Activated T-cell treated with anti-CD3 and anti-CD28 coated beads, Interleukin-2, amount 50 U/mL, for 4 hours (primary cell): ENCODE measurements at places on chromosomes 2 and 18.

DNA sequence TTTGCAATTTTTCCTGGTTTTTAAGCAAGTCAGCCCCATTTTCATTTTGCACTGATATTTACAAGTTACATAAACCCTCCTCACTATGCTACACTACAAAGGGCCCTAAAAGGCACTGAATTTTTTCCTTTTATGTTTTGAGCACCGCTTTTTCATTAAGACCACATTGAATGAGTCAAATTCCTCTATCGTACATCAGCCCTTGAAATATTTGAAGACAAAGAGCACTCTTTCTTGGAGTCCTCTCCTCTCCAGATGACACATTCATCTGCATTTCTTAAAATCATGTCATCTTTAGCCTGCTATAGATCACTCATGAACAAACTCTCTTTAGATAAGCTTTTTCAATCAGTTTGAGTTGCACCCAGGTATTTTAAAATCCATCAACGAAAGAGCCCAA lies 306.6 kb upstream of the SOX11 start:
- DNase-seq = no peak

- no peak for DNase-seq
Observed at GRCh38 chr2:97924194-97924593, 71.6 kb downstream of the TMEM131 start.

- no peak for DNase-seq
Observed at GRCh38 chr18:75041586-75041985, 167.4 kb downstream of the PTGR3 start.

DNA sequence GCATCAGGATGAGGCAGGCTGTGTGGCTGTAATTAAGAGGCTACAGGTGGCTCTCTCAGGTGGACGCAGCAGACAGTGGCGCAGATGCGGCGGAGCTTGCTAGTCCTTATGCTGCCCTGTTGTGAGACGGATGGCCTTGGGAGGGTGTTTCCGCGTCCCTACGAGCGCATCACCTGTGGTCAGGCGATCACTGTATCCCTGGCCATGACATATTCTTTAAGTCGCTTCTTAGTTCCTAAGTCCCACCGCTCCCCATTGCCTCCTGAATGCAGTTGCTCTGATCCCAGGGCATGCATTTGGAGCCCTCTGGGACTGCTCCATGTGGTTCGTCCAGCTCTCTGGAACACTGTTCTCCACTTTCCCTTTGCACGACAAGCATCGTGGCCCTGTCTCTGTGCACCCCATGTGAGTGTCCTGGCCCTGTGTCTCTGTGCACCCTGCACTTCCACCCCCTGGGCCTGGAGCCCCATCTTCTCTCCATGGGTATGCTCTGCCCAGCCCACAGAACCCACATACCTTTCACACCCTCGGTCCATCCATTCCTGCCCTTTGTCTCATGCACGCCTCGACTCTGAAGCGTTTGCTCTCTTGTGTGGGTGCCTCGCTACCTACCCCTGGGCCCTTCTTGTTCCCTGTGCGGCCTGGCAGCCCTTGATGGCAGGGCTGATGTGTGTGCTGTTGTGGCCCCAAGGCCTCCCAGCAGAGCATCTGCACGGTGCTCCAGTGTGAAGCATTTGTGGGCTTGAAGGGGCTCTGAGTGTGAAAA lies 74.4 kb downstream of the SH3RF3 start:
- DNase-seq = no peak

- DNase-seq = no peak
Observed at GRCh38 chr2:50955081-50955480, 76.9 kb downstream of the NRXN1 start.
